Activated naive CD4-positive, alpha-beta T cell treated with anti-CD3 and anti-CD28 coated beads, Interleukin-2, amount 50 U/mL, for 72 hours (primary cell): ENCODE measurements at places on chromosomes 3 and 15. TPM values are rescaled to one million over a fixed set of nuclear protein-coding genes. Genes with fewer than 3 reads are reported as not detected.
A peak's percentile ranks its signal among the peaks of the same experiment; 100 is the strongest.

DNA sequence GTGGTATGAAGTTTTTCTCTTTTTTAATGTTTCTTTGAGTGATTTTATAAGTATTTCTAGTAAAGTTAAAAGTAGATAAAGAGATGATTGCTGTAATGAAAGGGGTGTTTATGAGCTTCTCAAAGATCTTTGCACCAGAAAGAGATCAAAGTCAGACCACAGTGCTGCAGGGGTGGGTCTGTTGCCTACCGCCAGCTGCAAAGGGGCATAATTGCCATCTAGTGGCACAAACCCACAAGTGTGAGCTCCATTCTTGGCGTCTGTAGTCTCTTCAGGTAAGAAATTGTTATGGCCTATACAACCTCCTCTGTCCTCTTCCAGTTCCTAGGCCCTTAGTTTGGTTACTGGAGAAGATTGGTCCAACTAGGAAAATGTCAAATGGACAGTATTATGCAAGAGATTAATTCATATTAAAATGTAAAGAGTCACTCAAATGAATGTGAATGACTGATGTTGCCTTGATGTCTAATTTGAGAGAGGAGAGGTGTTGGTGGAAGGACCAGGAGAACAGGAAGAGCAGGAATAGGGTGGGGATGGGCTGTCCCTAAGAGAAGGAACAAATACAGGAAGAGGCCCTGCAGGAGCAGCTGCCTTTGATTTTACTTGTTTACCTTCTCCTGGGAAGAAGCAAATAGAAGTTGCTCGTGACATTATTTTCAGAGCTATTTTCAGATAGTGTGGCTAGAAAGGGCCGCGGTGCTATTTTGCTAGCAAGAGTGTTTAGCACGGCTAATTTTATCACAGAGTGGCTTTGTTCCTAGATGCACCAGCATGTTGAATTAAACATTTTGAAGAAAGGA, 53.0 kb upstream of the GSK3B start:
- no peak for DNase-seq

Gene LYZL4
- total RNA-seq, result not detected

Gene ARF4
- total RNA-seq, result 51.7 TPM

GRCh38 chr15:69117431-69117871, 43.0 kb upstream of the GLCE start:
- no peak for DNase-seq

- DNase-seq, result no peak
Measured at GRCh38 chr3:129424185-129424841, 4.1 kb downstream of the EFCAB12 start.

Gene GOLGA8J
- total RNA-seq, result not detected

- DNase-seq, result no peak
Measured at GRCh38 chr3:67534594-67534993, 119.8 kb downstream of the SUCLG2 start.

DNA sequence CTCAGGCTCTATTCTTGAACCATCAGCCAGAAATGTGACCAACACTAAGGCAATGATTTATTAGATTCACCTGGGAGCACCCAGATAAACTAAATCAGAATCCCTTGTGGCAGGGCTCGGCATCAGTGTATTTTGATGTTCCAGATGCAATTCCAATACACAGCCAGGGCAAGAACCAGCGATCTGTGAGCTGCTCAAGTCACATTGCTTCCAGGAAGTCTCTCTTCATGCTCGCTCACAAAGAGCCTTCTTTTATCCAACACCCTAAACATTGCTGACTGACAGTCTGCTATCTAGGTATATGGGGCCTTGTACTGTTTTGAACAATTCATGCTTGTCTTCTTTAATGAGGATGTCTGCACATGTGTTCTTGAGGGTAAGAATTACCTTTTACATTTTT, 40.9 kb upstream of the GOLGA8J start:
- DNase-seq, result no peak

DNA sequence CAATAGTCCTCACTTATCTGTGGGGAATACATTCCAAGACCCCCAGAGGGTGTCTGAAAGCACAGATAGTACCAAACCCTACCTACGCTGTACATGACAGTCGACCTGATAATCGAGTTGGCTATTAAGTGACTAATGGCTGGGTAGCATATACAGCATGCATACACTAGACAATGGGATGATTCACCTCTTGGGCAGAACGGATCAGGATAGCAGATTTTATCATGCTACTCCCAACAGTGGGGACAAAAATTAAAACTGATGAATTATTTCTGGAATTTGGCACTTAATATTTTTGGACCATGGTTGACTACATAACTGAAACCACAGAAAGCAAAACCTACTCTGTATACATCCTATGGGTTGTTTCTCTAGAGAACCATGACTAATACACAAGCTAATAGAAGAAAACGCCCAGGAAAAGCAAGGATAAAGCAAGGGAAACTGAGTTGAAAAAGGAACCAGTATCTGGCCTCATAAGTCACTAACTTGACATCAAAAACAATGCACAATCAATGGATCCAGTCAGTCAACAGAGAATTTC, 15.5 kb downstream of the ATG3 start:
- no peak for DNase-seq

DNA sequence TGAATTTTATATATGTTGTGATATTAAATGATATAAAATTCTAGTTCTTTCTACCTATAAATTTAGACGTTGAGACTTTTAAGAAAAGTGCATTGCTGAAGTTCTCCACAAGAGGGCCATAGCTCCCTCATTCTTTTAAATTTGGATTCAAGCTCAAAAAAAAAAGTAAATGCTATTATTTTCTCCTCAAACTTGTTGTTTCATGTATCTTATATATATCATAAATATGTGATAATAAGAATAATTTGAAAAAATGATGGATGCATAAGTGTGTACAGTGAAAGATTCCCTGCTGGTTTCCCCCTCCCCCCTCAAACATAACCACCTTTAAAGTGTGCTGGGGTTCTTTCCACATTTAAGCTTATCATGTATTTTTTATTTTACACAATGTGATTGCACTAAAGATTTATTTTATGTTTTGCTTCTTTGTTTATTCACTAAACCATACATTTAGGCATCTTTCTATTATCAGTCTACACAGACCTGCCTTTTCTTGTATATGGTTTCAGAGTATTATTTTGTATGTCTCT, 769.4 kb upstream of the GOLIM4 start:
- no peak for DNase-seq

DNA sequence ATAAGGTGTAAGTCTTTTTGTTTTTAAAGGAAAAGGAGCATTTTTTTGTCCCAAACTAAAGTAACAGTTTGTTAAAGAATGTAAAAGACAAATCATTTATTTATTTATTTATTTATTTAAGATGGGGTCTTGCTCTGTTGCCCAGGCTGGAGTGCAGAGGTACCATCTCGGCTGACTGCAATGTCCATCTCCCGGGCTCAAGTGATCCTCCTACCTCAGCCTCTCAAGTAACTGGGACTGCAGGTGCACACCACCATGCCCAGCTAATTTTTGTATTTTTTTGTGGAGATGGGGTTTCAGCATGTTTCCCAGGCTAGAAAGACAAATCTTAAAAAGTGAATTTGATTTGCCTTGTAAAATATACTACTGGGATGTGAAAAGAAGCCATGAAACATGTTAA, 86.3 kb upstream of the PLXND1 start:
- DNase-seq, result no peak

DNA sequence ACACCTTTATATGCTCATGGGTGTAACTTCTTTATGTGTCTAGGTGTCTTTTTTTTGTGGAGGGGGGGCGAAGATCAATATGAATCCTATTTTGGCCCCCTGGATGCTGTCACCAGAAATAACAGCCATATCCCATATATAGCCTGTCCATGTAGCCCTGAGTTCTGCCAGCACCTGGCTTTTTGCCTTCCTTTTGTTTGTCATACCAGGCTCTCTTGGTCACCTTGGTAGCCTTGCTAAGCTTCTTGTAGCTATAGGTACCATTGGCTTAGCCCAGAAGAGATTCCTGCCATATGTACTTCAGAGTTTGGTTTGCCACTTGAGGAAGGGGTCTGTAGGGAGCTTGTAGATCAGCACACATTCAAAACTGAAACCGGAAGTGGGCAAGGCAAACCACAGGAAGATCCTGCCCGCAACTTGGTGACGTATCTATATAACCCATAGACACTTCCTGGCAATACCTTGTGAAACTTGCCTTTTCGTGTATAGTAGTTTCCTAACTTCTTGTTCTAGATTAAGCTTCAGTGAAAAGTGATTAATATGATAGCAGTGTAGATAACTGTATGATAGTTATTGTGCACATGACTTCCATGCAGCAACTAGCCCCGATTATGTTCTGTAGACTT, 11.9 kb downstream of the RASA2 start:
- peak; percentile 76 for DNase-seq
